CD14-positive monocyte (primary cell): ENCODE measurements at places on chromosomes 5 and 9.

DNA sequence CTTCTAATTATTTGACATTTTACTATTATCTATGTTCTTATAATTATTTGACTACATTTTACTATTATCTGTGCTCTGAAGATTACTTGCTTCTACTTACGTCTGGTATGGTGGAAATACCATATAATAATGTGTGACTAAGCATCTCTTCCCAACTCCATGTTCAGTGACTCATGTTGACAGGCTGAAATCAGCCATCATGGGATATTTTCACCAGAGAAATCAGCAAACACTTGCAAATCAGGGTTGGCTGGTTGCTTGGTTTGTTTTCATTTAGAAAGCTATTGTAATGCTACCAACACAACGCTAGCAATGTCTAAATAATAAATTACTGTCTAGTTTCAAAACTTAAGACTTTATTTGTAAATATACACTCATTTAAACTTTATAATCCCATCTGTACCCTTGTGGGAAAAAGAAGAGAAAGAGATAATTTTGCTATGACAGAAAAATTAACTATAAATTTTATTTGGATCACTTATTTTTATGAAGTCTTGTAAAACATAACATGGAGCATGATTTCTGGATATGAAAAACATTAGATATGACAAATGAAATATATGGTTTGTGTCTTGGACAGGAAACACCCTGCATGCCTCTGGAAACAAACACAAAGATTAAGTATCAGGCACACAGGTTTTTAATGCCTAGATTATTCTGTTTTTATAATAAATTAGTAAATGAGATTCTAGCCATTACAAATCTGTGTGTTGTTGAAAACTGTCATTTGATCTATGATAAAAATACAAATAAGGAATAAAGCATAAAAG is 337.6 kb downstream of the BNC2 start:
- DNase-seq = no peak

DNA sequence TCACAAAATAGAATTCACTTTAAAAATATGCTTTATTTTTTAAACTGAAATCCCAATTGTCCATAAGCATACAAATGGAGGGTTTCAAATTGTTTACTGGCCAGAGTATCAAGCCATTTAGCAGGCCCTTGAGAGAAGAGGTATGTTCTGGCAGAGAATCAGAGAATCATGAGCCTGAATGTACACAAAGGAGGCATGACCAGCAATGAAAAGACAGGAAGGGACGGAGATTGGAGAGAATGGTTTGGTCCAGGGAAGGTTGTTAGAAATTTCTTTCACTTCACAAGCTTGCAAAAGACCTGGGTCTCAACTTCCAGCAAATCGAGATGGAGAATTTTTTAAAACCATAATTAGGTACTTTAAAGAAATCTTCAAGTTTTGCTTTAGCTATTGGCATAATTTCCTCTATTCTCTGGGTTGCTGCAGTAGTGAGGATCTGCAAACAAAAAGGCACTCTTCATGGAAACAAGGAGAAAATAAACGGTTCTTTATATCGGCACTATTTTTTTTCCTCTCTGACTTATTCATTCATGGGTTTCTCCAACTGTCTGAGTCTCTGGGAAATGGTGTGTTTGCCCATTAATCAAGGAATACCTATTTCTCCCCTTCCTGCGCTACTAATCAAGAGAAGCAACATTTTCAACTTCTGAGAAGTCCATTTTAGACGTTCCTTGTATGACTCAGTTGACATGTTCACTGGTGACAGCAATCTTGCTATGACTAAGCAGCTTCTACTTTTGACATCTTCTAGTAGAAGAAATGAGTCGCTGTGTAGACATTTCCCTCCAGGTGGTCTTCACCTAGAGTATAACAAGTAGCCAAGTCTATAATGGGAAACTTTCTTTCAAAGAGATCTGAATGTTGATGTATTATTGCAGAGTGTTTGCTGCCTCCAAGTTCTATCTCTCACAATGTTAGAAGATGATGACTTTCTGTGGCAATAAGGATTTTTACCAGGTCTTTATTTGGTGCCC is 23.1 kb upstream of the ERCC6L2 start:
- DNase-seq = no peak

- DNase-seq = no peak
Measured at GRCh38 chr5:30650311-30650710, 543.2 kb upstream of the CDH6 start.

- no peak for DNase-seq
Measured at GRCh38 chr5:19885040-19885824, 102.8 kb downstream of the CDH18 start.

DNA sequence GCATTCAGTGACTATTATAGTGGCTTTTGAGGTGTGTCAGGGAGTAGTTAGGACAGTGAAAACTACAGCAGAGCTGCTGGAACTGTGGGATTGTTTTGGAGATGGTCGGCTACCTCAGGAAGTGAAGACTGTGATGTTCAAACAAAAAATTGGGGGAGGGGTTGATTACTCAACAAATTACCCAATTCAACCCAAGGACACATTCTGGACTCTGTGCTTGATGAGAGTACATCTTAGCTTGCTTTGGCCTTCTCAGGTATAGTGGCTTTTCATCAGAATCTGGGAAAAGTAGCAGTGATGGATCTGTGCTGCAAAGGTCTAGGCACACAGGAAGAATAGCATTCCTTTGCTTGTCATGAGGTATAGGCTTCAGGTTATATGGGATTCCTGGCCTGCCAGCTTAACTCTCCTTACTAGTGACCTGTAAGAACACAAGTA is 47.0 kb downstream of the SLC44A1 start:
- no peak for DNase-seq

DNA sequence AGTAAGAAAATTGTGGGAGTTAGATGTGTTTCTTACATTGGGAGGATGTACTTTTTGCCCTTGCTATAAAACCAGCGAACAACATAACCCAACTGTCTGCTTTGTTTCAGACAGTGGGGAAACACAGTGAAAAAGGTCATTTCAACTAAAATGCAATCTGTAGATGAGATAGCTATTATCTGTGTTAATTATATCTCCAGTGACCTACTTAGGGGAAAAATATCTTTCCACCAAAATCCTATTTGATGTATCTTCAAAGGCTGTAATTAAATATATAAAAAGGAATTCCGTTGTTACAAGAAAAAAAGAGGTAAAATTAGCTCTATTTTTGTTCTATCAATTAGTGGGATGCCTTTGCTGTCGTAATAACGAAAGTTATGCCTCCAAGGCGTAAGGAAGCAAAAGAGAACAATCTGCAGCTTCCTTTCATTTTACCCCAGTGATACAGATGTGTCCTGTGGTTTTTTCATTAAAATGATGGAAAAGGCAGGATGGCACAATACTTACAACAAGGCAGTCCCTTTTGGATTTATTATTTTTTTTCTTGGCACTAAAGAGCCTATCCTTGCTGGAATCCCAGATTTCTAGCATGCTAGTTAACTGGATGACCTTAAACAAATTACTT is 100.9 kb downstream of the GNA14 start:
- no peak for DNase-seq

DNA sequence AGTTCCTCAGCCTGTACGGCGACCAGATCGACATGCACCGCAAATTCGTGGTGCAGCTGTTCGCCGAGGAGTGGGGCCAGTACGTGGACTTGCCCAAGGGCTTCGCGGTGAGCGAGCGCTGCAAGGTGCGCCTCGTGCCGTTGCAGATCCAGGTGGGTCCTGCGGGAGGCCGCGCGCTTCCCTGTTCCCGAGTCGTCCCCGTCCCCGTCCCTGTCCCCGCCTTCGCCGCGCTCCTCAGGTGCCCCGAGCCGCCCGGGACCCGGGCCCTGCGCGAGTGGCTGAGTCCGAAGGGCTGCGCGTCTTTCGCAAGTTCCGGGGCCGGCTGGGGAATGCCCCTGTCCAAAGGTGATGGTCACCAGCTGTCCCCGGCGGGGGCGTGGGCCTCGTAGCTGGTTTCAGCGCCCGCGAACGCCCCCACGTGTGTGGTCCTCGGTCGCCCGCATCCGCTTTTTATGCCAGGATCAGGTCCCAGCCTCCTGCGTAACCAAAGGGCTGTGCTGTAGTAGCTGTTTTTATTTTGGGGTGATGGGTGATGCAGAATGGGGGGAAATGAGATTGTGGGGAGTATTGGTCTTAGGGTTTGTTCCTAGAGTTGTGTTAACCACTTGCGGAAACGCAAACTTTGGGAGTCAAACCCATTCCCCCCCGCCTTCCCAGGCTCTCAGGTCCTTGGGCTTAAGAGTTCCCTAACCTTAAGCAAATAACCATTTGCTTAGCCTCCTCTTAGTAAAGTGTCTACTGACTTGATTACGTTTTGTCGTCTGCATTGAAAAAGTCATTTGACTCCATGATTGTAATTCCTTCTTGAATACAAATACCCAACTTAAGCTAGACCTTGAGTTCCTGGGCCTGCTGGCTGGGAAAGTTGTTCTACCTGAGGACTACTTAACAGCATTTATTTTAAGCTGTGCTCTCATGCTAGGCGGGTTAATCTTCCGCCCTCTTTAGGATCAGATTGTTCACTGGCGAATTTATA is 663 bp downstream of the ISOC1 start:
- DNase-seq = peak; percentile 36

GRCh38 chr5:179858241-179858585 is 404 bp downstream of the MRNIP start:
- no peak for DNase-seq

GRCh38 chr5:135211083-135211790 is 177.2 kb upstream of the PITX1 start:
- DNase-seq = no peak

DNA sequence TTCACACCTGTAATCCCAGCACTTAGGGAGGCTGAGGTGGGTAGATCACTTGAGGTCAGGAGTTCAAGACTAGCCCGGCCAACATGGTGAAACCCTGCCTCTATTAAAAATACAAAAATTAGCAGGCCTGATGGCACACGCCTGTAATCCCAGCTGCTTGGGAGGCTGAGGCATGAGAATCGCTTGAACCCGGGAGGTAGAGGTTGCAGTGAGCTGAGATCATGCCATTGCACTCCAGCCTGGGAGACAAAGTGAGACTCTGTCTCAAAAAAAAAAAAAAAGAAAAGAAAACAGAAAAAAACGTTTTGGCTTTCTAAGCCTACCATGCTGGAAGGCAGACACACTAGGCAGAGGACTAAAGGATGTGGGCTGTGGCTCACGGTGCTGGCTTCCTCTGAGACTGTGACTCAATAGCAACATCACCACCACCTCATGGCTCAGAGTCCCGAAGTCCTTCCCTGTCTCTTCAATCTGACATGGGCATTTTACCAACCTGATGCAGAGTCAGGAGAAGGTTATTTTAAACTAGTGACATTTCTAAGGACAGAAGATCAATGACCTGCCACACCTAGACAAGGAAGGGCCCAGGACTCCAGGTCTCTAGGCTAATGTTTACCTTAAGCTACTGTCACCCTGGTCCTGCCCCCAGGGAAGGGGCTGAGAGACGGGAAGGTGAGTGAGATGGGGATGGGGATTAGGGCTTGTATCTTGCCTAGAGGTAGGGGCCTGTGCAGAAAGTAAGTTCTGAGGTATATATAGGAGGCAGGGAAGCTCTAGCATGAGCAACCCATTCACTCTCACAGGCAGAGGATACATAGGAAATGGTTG is 3.7 kb downstream of the ECSCR start:
- DNase-seq = peak; percentile 55

DNA sequence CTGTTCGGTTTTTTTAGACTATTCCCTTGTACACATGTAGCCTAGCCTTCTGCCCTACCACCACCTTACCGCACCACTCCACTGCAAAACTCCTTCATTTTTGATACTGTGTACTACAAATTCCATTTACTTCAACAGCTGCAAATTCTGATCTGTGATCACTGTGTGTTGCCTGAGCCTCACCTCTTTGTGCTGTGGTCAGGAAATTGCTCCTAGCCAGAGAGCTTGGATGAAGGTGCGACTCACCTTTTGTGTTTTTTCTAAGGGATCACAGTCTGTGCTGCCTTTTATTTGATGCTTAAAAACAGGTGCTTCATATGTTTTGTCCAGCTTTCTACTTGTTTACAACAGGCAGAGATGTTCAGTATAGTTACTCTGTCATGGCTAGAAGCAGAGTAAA is 31.5 kb downstream of the CSNK1G3 start:
- no peak for DNase-seq

GRCh38 chr5:168288349-168289245 is 2.8 kb upstream of the WWC1 start:
- no peak for DNase-seq

DNA sequence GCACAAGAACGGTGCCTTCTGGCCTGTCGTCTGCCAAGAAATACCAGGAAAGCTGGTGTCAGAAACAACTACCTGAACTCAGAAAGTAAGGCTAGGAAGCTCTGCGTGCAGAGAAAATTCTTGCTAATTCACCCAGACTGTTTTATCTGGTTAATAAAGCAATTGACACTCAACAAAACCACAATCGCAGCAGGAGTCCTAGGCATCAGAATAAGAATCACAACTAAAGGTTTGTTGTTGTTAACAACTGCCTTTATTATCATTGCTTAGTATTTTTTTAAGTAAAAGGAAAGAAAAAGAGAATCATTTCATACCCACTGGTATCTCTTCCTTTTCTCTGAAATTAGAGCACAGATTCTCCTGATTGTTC is 3.9 kb upstream of the ISL1 start:
- DNase-seq = no peak

- DNase-seq = no peak
Measured at GRCh38 chr5:169682026-169682425, 45.0 kb downstream of the DOCK2 start.

- DNase-seq = no peak
Measured at GRCh38 chr9:137311986-137312851, 10.1 kb upstream of the NRARP start.

GRCh38 chr9:129624168-129624759 is 1.7 kb upstream of the NTMT1 start:
- peak; percentile 58 for DNase-seq

- no peak for DNase-seq
Measured at GRCh38 chr9:120742951-120743416, 28.7 kb upstream of the MEGF9 start.

DNA sequence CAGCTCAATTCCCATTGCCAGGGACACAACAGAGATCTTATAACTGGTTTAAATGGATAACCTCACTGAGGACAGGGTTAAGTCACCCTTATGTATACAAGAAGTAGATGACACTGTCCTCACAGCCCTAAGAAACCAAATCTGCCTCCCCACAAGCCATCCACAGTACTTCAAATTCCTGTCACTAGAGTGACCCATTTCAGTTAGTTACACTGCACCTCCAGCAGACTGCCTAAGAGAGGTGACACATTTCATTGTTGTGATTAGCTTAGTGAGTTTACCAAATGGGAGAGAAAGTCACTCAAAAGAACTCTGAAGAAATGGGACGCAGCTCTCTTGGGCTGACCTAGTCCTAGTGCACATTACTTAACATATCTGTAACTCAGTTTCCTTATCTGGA is 53.6 kb upstream of the HTR1A start:
- DNase-seq = no peak

GRCh38 chr9:13865869-13866268 is 448.1 kb downstream of the NFIB start:
- DNase-seq = no peak

GRCh38 chr5:127980843-127981242 is 102.7 kb upstream of the SLC12A2 start:
- DNase-seq = no peak
